ENCODE measurements at places on chromosomes 2 and 18. TPM values are rescaled to one million over a fixed set of nuclear protein-coding genes. Genes with fewer than 3 reads are reported as not detected.

Gene RASGRP3
- total RNA-seq: 2.0 TPM

DNA sequence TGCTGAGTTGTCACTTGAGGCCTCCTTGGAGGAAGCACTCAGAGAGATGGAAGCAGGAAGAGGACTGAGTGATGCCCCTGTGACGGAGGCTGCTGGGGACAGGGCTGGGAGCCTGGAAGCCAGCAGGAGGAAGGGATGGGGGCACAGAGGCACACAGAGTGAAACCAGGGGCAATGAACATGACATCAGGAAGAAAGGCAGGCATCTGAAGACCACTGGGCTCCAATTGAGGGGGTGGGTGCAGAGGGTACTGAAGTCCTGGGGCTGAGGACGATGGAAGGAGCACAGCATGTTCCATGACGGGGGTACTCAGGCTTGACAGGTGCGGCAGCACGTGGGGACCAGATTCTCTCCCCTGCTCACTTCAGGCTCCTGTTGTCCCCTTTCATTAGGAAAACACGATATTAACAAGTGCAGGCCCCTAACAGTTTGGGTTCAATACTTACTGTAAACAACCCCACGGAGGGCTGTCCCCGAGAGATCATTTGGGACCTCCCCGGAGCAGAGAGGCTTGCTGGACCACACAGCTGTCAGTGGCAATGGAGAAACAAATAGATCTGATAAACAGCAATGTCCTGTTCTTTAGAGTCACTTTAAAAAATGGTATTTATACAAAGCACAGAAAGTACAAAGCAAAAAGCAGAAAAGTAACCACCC is 8.7 kb downstream of the INPP5D start:
- DNase-seq: no peak
- no peaks in the 10 kb centered on the region for H3K27me3 ChIP-seq
- H3K4me1 ChIP-seq: no peaks in the 10 kb centered on the region
- no peak overlapping the region for H3K27ac ChIP-seq
- no peak overlapping the region for H3K4me3 ChIP-seq

- H3K4me1 ChIP-seq: no peaks in the 10 kb centered on the region
- H3K36me3 ChIP-seq: no peaks in the 10 kb centered on the region
- no peak for DNase-seq
- no peak overlapping the region for H3K27ac ChIP-seq
- no peak overlapping the region for H3K4me3 ChIP-seq
- H3K27me3 ChIP-seq: no peaks in the 10 kb centered on the region
These were observed 263.6 kb upstream of the SALL3 start for GRCh38 chr18:78716022-78716421.

DNA sequence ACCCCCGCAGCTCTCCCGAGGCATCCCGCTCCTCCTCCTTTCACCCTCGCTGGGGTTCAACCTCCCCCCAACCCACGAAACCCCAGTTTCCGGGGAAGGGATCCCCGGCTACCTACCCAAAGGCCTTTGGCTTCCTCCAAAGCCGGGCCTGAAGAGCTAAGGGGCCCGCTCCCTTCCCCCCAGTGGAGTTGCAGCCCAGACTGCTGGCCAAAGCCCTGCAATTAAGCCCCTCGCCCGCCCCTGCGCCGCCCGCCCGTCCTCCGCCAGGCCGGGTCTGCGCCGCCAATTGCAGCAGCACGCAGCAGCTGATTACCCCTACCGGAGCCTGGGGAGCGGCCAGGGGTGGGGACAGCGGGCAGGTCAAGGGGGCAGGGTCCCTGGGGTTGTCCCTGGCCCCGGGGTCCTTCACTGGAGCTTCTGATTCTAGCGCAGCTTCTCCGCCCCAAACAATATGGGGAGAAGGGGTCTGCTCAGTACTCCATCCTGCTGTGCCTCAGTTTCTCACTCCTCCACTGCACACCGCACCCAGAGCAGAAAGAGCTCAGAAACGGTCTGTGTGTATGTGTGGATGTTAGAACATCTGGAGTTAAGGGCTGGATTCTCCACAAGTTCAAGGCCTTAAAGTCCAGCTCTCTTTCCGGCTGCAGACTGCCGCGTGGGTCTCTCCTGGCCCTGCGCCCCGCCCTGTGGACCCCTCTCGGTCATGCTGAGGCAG is 16.9 kb downstream of the WNT10A start:
- H3K36me3 ChIP-seq: no peaks in the 10 kb centered on the region
- H3K4me1 ChIP-seq: peaks cover 25% of the 10 kb centered on the region
- no peak for DNase-seq
- H3K4me3 ChIP-seq: no peak overlapping the region

DNA sequence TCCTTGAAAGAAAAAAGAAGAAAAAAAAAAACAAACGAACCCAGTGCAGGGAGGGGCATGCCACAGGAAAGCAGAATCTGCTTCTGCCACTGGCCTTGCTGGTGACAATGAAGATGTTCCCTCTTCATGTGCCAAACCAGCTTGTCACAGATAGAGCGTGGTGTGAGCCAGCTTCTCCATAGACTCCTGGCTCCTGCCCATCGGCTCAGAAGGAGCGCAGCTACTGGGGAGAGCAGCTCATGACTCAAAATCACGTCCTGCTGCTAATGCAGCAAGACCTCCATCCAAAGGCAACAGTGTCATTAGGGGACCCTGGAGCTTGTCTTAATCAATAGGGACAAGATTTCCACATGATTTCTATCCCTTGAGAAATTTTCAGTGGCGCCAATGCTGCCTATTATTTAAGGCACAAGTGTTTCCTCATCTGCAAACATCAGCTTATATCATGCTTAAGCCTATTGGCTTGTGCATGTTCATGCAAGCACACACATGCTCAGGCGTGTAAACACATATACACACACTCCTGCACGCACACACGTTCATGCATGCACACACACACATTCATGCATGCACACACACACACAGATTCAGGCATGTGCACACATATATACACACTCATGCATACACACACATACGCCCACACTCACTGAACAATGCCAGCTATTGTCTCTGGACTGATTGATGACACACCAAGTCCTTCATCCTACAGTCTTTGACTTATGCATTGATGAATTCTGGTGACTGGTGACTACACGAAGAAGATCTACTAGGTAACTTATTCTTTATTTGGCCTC is 682.0 kb upstream of the ID2 start:
- no peak overlapping the region for H3K27ac ChIP-seq
- no peaks in the 10 kb centered on the region for H3K4me1 ChIP-seq
- DNase-seq: no peak
- no peak overlapping the region for H3K4me3 ChIP-seq
- H3K36me3 ChIP-seq: no peaks in the 10 kb centered on the region

- H3K27me3 ChIP-seq: peaks cover 4% of the 10 kb centered on the region
- no peak overlapping the region for H3K4me3 ChIP-seq
- no peaks in the 10 kb centered on the region for H3K4me1 ChIP-seq
- H3K36me3 ChIP-seq: no peaks in the 10 kb centered on the region
- no peak overlapping the region for H3K27ac ChIP-seq
These were observed 24.6 kb upstream of the LBH start for GRCh38 chr2:30206461-30207430.

All from astrocyte (in vitro differentiated cells and primary cell).